Stimulated activated CD8-positive, alpha-beta memory T cell treated with anti-CD3 and anti-CD28 coated beads, Interleukin-4, amount 100 ng/mL, for 4 hours (primary cell): ENCODE measurements at places on chromosomes 1 and 21.

- DNase-seq: no peak
These were observed 12.9 kb upstream of the BCL10 start for GRCh38 chr1:85289207-85289847.

- DNase-seq: no peak
These were observed 50.9 kb upstream of the AK4 start for GRCh38 chr1:65097076-65097475.

GRCh38 chr1:219215477-219215876 is 41.8 kb downstream of the LYPLAL1 start:
- no peak for DNase-seq

DNA sequence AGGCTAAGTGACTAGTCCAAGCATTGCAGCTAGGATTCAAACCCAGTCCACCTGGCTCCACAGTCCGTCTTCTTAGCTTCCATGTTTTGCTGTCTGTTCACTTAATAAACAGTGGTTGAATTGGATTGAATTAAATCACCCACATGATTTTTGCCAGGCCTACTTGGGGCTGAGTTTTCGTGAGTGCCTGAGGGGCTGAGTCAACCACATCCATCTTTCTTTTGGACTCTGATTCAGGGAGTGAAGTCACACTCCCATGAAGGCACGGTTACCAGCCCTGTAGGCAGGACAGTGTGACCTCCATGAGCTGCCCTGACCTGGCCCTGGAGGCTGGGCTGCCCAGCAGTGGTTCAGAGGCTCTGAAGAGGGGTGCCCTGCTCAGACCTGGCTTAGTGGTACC is 123.7 kb downstream of the ACTL8 start:
- DNase-seq: no peak

GRCh38 chr1:6300342-6301048 is 39.6 kb upstream of the GPR153 start:
- no peak for DNase-seq

GRCh38 chr21:15182731-15183130 is 117.9 kb upstream of the NRIP1 start:
- no peak for DNase-seq
